NCI-H1092 treated with DMSO at 0.1 percent for 48 hours (cell line): ENCODE measurements at places on chromosomes 3 and 15.

GRCh38 chr3:58462829-58463180 is 29.1 kb upstream of the KCTD6 start:
- DNase-seq, result no peak

GRCh38 chr3:32857921-32858320 is 40.1 kb downstream of the TRIM71 start:
- no peak for DNase-seq

DNA sequence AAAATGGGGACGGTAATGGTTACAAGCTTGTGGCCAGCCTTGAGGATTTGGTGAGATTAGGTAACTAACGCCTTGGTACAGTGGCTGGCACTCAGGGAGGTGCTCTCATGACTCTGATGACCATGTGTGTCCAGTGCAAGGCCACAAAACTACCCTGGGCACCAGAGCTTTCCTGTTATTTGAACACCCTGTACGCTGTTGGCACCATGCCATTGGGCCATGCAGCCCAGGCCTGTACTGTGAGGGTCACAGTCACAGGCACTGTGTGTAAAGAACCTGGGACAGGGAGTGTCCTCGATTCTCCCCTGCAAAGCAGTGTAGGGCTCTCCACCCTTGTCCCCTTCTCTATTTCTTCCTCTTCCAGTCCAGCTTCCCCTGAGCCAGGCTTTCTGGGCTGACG is 6.3 kb downstream of the TMEM43 start:
- DNase-seq, result no peak

- DNase-seq, result no peak
These were observed 19.2 kb downstream of the UBP1 start for GRCh38 chr3:33420966-33421365.

- no peak for DNase-seq
These were observed 40.3 kb downstream of the GNB4 start for GRCh38 chr3:179410999-179411398.

- DNase-seq, result no peak
These were observed 55.4 kb downstream of the VGLL4 start for GRCh38 chr3:11588338-11588737.

GRCh38 chr3:49005303-49005680 is 1.9 kb upstream of the WDR6 start:
- DNase-seq, result no peak

- no peak for DNase-seq
These were observed 33.5 kb downstream of the CCDC13 start for GRCh38 chr3:42739401-42740158.

GRCh38 chr3:13393427-13394360 is 26.4 kb downstream of the NUP210 start:
- DNase-seq, result no peak

- no peak for DNase-seq
These were observed 24.3 kb downstream of the NFKBIZ start for GRCh38 chr3:101873619-101874018.

- DNase-seq, result no peak
These were observed 575.1 kb downstream of the EPHA3 start for GRCh38 chr3:89682556-89682955.

GRCh38 chr15:69253156-69253555 is 45.6 kb upstream of the PAQR5 start:
- peak; percentile 67 for DNase-seq

DNA sequence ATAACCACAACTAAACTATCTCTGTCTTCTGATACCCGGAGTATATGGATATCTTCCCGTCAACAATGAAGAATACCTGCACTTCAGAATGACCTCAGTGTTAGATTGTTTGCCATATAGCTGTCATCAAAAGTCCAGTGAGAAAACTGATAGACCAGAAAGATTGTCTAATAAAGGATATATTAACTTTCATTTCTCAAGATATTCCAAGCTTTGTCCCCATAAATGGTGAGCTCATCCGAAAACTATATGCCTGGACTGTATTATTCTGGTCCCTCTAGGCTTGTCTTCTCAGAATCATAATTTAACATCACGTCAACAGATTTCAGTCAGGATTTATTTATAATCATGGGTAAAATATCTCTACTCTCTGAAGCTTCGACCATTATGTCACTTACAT is 100.5 kb downstream of the ATP8B4 start:
- DNase-seq, result no peak

DNA sequence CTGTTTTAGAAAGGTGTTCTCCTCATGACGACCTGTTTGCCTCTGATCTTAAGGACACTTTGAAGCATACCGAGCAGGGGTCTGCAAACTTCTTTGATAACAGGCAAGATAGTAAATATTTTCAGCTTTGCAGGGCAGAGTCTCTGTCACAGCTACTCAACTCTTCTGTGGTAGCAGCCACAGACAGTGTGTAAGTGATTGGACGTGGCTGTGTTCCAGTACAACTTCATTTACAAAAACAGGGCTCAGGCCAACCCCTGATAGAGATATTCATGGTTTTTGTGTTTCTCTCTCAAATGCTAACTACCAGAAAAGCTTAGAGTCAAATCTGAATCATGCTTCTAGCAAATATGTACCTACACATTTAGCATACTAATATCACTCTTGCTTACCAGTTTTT is 51.5 kb downstream of the TGFBR2 start:
- no peak for DNase-seq

DNA sequence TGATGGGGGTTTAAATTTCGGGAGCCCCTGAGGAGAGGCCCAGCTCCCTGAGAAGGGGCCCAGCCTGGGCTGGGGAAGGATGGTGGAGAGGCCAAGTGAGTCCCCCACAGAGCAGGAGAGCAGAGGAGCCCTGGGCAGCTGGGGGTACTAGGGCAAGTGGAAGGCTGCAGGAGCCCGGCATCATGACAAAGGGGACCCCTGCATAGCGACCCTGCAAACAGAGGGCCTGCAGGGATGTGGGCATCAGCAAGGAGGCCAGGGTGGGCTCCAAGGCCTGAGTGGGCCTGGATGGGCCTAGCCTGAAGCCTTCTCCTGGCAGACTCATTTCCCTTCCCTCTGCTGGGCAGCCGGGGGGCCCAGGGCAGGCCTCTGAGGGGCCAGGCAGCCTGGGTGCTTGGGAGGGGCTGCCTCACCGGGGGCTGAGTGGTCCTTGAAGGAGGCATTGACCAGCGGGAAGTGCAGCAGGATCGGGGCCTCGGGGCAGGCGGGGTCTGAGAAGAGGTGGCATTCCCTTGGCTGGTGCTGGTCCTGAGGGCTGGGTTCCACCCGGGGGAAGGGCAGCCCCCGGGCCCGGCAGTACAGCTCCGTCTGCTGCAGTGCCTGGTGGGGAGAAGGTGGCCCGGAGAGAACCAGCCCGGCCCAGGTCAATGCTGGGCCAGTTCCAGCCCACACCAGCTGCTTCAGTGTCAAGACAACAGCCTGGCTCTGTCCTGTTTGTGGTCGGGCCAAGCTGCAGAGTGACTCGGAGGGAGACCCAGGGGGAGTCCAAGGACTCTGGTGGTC is 24.7 kb downstream of the PLA2G4D start:
- DNase-seq, result no peak

DNA sequence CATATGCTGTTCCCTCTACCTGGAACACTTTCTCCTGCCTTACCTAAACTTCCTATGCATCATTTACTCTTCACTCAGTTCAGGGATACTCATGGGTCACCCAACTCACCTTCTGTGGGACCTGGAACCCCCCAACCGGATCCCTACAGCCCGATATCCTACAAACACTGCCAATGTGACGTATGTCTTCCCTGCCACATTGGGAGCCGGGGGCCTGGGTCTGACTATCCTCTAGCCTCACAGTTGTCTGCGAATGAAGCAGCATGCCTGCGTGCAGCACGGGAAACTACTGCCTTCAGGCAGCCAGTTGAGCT is 405 bp downstream of the NPRL2 start:
- DNase-seq, result no peak

DNA sequence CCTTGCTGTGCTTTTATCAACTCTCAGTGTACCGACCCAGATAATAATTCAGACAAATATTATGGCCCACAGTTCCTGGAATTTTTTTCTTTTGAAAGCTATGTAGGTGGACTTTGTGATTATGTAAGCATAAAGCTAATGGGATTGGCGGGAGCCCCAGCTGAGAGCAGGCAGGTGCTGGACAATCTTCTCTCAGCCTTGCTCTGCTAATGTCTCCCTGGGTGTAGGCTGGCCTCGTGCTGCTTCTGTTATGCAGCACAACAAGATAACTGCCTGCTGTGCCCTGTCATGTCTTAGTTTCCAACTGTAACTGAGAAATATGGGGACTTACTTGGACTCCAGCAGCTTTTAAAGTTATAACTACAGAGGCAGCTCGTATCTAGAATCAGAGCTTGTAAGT is 415.0 kb downstream of the PDCD6IP start:
- DNase-seq, result peak; percentile 73

DNA sequence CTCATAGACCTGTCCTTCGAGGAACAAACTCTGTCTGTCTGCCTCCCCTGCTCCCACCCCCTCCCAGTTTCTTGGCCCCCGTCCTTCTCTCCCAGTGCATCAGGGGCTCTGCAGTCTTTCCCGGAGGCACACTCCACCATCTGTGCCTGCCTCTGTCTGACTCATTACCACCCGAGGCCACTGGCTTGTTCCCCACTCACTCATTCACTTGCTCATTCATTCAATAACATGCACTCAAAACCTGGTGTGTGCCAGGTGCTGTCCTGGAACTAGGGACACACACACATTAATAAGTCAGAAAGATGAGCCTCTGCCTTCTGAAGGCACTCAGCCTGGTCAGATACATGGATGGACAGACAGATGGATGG is 12.4 kb downstream of the AMIGO3 start:
- DNase-seq, result no peak

DNA sequence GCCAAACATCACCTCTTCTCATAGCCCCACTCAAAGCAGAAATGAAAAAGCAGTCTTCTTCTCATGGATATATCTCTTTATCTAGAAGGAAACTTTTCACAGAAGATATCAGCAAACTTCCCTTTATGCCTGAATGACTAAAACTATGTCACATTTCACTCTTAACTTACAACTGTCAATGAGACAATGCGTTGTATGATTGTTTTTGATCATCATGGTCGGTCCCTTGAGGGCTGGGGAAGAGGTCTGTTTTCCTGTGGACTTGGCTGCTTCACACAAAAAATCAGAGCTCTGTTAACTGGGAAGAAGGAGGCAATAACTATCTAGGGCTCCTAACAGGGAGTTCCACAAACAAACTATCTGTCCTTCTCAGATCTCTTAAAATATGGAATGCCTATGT is 5.1 kb downstream of the NLGN1 start:
- DNase-seq, result no peak

DNA sequence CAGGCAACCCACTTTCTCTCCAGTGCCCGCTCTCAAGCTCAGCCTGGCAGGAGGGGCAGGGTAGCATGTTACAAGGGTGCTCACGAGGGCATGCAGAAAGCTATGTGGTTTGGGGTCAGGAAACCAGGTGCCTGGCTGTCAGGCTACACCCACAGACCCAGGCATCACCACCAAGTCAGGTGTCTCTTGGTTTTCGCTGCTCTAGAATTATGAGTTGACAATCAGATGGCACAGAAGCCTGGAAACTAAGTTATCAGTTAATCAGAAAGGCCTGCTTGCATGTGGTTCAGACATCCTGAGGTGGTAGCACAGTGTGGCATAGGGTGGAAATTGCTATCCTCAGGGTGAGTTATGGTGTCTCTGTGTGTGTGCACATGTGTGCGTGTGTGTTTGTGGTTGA is 16.2 kb upstream of the CCR9 start:
- no peak for DNase-seq

GRCh38 chr15:68894208-68894607 is 36.1 kb upstream of the SPESP1 start:
- no peak for DNase-seq

DNA sequence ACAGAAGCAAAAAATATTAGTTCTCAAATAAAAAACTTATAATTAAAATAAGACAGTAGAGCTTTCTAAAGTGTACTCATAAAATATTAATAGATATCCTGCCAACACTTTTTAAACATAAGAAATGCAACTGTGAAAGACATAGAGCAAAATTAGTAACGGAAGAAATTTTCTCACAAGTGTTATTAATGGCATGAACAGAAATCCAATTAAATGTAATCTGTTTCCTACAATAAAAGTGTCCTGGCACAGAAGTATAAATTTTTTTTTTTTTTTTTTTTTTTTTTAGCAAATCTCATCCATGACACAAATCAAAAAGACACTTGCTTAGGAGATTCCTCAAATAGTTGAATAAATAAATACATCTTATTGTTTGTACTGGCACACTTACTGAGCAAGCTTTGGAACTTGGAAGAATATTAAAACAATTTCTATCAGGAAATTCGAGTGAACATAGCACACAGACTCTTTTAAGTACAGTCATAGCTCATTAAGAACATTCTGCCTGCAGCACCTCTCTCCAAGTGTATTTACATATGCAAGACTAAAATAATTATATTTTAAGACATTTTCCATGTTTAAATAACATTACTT is 227.2 kb upstream of the ROBO2 start:
- DNase-seq, result no peak

GRCh38 chr3:109532257-109533216 is 195.2 kb upstream of the DPPA4 start:
- DNase-seq, result no peak

- DNase-seq, result no peak
These were observed 130.8 kb downstream of the SERPINI1 start for GRCh38 chr3:167866331-167866730.

GRCh38 chr3:52108302-52109232 is 45.7 kb downstream of the POC1A start:
- DNase-seq, result no peak

- DNase-seq, result no peak
These were observed 28.6 kb upstream of the TEX264 start for GRCh38 chr3:51642462-51642861.

DNA sequence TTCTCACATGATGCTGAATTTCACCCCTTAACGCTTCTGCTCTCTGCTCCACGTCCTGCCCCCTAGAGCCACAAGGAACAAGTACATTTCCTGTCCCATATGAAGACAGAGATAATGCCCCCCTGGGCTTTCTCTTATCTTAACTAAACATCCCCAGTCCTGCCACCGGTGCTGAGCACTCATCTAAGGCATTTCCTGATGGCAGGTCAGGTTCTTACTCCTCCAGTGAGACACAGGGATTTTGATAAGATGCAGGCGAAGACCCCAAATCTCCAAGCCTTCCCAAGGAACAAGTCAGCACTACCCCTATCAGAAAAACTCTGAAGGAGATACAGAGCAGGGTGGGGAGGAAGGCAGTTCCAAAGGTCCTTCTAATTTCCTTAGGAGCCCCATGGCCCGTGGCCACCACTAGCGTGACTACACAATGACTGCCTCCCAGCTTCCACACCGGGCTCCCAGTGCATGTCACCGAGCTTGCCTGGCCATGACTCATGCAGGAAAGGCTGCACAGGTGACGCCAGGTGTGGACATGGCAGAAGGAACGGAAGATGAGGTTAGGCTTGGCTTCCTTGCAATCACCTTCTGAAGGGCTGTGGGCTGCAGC is 152.9 kb downstream of the XXYLT1 start:
- DNase-seq, result no peak

- DNase-seq, result no peak
These were observed 6.2 kb upstream of the TLR9 start for GRCh38 chr3:52231502-52232278.

GRCh38 chr3:143551761-143552160 is 296.5 kb downstream of the SLC9A9 start:
- DNase-seq, result no peak
